ENCODE measurements at places on chromosomes 1 and 21.

- no peak for DNase-seq
These were observed 11.0 kb downstream of the IBA57 start for GRCh38 chr1:228176461-228177182.

GRCh38 chr1:17251701-17252376, 2.9 kb downstream of the PADI3 start:
- DNase-seq: no peak

- DNase-seq: no peak
These were observed 92.8 kb downstream of the C1orf21 start for GRCh38 chr1:184479435-184480167.

DNA sequence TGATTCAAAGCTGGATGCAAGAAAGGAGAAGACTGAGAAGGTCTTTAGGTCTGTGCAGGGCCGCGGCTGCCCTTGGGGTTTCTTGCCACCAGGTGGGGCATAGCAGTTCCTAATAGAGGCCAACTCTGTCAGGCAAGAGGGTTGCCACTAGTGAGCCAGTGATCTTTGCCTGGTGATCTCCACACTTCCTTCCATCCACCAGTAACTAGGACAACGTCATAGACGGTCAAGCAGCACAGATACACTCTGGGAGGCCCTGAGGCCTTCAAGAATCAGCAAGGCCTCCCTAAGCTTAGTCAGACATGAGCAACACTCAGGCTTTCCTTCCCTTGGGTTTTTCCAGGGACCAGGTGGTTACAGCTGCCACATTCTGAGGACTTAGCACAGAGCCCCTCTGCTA, 32.9 kb upstream of the ATP2B4 start:
- DNase-seq: peak; percentile 59

DNA sequence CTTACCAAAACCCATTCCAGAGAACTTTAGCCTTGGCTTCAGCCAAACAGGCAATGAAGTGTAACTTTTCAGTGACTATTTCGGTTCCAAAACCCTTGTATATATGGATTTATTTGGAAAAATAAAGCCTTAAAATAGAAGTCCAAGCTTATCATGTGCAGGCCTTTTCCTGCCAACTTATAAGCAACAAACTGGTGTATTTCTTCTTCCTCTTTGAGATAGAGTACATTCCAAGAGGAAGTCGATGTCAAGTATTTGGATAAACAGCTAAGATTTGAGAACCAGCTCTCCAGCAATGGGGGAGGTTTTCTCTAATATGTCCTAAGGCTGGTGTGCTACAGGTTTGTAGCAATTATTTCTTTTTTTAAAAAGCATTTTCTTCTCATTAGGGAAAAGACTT, 407.8 kb downstream of the DUSP10 start:
- no peak for DNase-seq

GRCh38 chr21:40029888-40030287, 162.7 kb downstream of the PCP4 start:
- DNase-seq: no peak

GRCh38 chr1:97996880-97997279, 76.0 kb upstream of the DPYD start:
- no peak for DNase-seq

GRCh38 chr1:15296585-15297321, 49.7 kb downstream of the FHAD1 start:
- DNase-seq: no peak

GRCh38 chr1:37673920-37674319, 18.4 kb upstream of the CDCA8 start:
- DNase-seq: peak; percentile 53

DNA sequence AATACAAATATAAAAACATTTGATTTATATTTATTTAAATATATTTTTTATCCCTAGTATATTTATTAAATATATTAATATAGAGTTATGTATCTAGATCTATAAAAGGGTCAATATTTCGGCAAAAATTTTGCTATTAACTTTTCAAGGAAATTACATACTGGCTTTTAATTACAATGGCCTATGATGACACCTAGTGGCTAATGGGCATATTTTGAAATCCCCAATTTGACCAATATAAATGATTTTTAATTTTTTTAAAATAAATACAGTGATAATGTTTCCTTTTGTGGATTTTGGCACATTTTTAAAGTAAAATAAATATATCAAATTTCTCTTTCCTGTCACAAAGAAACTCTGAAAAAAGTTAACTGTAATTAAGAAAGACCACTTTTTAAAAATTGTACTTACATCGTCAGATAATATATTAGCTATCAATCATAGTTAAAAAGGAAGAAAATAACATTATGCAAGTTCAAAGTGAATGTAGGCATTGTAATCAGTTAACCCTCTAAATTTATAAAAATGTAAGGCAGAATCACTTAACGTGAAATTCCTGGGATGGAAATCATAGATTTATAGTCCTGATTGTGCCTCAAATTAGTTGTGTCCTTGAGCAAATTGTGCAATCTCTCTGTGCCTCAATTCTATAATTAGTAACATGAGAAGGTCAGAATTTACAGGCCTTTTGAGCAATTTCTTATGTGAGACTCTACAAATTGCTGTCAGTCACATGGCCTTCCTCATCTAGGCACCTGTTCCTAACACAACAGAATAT, 25.6 kb upstream of the RGS13 start:
- DNase-seq: no peak

DNA sequence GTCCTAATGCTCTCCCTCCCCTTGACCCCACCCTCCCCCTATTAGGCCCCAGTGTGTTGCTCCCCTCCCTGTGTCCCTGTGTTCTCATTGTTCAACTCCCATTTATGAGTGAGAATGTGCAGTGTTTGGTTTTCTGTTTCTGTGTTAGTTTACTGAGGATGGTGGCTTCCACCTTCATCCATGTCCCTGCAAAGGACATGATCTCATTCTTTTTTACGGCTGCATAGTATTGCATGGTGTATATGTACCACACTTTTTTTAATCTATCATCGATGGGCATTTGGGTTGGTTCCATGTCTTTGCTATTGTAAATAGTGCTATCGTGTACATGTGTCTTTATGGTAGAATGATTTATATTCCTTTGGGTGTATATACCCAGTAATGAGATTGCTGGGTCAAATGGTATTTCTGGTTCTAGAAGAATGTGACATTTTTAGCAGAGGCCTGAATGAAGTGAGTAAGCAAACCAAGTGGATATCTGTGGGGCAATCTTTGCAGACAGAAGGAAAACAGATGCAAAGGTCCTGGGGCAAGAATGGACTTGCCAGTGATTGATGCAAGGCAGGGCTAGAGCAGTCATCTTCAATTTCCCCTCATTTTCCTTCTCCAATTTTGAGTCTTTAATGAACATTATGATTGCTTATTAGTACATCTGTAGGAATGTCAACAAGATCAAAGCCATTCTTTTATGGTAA, 50.2 kb downstream of the UBE4B start:
- DNase-seq: no peak

GRCh38 chr1:8411803-8412182, 93.9 kb downstream of the SLC45A1 start:
- no peak for DNase-seq

DNA sequence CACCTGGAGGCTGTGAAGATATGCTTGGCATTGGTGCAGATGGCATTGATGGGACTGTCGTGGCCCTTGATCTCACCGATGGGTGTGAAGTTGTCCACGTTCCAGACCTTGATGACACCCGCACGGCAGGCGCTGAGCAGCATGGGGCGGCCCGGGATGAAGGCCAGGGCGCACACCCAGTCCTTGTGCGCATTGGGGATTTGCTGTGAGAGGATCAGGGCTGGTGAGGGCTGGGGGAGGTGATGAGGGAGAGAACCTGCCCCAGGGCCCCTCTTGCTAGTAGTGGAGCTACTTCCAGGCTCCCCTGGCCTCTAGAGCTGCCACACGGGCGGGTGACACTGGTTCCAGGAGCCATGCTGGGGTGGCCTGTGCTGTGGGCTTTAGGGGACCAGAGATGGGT, 48.8 kb downstream of the KIF21B start:
- no peak for DNase-seq

DNA sequence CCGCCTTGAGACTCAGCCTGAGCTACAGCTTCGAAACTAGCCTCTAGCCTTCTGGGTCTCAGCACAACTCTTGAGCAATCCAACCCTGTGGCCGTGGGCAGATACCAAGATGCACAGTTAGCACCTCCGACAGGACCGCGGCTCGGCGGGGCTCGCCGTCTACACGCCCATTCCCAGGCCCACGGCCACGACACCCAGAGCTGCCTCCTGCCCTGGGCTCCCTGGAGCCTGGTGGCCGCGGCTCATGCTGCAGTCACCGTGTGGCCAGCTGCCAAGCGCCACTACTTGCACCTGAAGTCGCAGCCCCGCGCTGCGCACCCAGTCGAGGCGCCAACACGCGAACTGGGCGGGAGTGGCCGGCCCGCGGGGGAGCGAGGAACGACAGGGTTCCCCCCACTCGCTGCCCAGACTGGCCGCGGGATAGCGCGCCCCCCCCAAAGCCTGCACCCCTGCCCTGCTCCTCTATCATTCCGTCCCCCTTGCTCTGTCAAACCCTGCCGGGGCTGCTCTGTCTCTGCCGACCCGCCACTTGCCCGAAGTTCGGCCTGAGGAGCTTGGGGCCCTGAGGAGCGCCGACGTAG, 729 bp upstream of the CDCA8 start:
- DNase-seq: peak; percentile 14

DNA sequence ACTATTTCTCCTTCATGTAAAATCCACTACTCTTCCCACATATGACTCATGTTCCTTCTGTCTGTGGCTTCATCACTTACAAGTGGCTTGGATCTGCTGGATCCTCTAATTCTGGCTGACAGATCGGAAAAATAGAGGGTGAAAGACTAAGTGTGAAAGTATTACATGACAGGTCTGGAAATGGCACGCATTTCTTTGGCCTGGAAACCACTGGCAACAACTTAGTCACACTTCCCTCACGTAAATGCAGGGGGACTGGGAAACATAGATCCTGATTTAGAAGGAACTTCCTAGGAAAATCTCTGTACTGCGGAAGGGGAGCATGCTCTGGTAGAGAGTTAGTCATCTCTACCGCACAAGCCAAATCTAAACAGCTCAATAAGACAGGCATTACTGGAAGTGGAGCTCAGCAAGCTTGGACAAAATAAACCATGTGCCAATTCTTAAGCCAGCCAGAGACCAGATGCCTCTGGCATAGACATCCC, 305.4 kb upstream of the PTBP2 start:
- DNase-seq: no peak

DNA sequence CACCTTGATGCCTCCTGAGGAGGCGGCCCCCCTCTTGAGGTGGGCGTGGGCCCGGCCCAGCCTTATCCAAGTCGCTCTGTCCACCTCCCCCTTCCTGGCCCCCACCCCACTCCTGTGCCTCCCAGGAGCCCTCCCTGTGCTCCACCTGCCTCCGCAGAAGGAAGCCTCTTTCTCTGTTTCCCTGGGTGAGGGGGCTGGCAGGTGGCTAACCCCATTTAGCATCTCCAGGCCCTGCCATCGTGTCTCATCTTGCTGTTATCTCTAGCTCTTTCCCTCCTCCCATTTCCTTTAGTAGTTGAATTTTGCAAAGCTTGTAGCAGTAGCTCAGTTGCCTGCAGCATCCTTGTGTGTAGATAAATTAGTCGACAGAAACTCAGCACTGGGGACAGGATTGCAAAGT, 7.2 kb downstream of the RNF187 start:
- DNase-seq: no peak

GRCh38 chr1:27133158-27133557, 21.8 kb downstream of the SLC9A1 start:
- DNase-seq: no peak

- no peak for DNase-seq
These were observed 35.8 kb downstream of the CELF3 start for GRCh38 chr1:151680826-151681225.

- DNase-seq: no peak
These were observed 125.9 kb downstream of the RGS21 start for GRCh38 chr1:192442736-192443135.

- DNase-seq: peak; percentile 73
These were observed 46.5 kb upstream of the COA6 start for GRCh38 chr1:234326497-234327366.

- no peak for DNase-seq
These were observed 40.5 kb downstream of the ESRRG start for GRCh38 chr1:216682752-216683151.

GRCh38 chr1:7233646-7234470, 448.6 kb downstream of the CAMTA1 start:
- DNase-seq: no peak

- peak; percentile 70 for DNase-seq
These were observed 800 bp downstream of the HIPK1 start for GRCh38 chr1:113929750-113930498.

DNA sequence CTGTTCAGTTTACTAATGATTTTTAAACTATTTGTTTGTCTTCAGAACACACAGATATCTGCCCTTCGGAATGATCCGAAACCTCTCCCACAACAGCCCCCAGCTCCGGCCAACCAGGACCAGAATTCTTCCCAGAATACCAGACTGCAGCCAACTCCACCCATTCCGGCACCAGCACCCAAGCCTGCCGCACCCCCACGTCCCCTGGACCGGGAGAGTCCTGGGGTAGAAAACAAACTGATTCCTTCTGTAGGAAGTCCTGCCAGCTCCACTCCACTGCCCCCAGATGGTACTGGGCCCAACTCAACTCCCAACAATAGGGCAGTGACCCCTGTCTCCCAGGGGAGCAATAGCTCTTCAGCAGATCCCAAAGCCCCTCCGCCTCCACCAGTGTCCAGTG, 51.6 kb downstream of the ACP6 start:
- DNase-seq: no peak

DNA sequence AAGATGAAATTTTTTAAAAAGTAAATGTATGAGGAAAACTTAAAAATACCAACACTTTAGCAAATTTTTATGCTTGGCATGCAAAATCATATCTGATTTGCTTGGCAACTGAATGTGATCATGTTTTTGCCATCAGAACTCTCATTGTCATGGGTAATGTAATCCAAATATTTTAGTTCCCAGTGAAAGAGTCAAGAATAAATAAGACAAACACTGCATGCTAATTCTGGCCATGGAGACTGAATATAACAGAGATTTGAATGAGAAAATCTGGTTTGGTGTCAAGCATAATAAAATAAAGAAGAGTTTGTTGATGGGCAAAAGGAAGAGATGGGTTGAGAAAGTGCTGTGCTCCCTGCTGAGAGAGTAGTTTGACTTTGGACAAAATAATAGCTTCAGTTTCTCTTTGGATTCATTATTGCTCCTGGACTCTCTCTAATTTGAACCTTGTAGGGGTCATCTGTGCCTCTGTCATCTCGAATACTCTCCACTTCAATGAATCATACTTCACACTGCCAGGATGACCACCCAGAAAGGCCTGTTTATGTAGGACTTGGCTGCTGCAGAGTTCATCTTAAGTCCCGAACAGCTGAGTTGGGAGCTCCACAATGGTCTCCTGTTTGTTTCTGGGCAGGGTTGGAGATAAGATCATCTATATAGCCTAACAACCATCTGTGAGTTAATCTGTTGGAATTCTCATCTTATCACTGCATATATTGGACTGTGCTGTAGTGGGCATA, 34.4 kb downstream of the ADAMTS1 start:
- no peak for DNase-seq

DNA sequence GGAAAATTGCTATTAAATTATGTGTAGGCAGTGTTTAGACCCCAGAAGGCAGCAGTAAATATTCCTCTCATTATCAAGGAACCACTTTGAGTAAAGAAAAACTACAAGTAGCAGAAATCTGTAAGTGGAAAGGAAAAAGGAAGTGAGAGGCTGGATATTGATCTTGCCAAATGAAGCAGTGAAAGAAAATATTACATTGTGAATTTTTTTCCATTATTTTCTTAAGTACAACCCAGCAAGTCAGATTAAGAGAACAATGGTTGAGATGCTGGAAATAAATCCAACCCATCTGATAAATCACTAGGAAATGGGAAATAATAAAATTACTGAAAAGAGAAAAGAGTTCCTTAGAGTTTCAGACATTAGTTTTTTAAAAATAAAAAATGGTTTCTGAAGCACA, 106.7 kb downstream of the HMCN1 start:
- no peak for DNase-seq

Measured in activated CD4-positive, alpha-beta T cell treated with anti-CD3 and anti-CD28 coated beads, Interleukin-2, amount 50 U/mL, for 1 hour (primary cell).